CD4-positive, alpha-beta T cell treated with Interleukin-17A for 4 hours (primary cell): ENCODE measurements at places on chromosomes 11 and 22.
A peak's percentile ranks its signal among the peaks of the same experiment; 100 is the strongest.

GRCh38 chr22:42289671-42290541, 19.5 kb upstream of the TCF20 start:
- DNase-seq = no peak

- no peak for DNase-seq
Measured at GRCh38 chr11:9219572-9219971, 45.6 kb downstream of the DENND5A start.

- DNase-seq = peak; percentile 47
Measured at GRCh38 chr11:93652161-93652597, 9.3 kb upstream of the CEP295 start.

- DNase-seq = no peak
Measured at GRCh38 chr22:38109371-38110001, 998 bp downstream of the BAIAP2L2 start.

DNA sequence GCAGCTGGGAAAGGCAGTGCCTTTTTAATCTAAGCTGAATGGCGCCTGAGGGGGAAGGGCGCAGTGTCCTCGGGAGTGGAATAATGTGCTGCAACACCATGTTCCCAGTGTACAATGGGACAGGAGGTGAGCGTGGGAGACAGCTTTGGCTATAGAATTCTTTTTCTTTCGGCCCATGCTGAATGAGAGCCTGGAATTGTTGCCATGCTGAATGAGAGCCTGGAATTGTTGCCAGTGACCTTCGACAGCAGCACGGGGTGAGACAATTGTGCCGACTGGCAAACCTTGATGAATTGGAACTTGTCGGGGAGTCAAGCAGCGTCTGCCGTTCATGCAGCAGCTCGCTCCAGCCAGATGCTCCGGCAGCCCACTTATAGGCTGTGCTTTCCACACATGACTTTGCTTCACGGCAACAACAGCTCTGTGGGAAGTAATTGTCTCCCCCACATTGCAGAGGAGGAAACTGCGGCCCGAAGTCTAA, 141.4 kb upstream of the E2F8 start:
- no peak for DNase-seq

DNA sequence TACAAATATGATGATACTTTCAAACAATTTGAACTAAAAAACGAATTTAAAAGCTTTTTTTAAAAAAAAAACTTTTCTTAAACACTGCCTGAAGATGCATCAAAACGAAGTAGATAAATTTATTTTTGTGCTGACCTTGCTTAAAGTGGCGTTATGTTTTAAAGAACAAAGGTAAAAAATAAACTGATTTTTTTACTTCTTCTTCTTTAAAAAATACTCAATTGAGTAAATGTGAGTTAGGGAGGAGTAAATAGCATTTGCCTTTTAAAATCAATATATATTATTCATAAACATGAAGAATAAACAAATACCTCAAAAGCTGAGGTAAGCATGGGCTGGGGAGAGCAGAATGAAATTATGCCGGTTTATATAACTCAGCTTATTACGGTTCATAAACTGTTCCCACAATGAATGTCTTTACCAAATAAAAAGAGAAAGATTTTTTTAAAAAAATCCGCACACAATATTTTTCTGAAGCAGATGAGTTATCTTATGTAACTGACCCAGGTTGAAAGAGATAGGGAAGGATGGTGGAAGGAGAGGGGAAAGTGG, 9.0 kb downstream of the PAX6 start:
- DNase-seq = no peak

DNA sequence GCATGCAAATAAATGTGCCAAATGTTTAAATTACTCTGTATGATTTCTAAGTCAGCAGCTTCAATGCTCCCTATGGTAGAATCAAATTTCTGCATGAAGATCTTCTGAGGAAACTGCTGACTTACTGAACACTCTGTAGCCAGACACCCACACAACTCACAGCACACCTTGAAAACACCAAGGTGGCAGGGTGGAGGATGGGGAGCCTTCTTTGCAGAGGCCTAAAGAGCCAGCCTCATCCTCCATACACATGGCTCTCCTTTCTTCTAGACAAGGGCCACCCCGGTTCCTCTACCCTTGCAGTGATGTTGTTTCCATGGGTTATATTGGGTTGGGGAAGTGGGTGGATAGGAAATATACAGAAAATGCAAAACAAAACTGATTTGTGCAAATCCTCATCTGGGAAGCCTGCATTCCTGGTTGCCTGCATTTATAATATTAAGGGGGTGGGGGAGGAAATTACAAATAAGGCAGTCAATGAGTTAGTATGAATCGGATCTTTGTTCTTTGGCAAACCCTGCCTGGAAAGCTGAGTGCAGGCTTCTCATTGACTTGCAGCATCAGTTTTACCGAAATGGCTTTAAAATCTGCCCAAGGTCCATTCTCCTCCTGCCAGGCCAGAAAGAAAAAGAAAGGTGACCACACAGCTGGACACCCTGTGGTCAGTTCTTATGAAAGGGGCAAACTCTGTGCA, 15.8 kb upstream of the ETS1 start:
- peak; percentile 40 for DNase-seq

- no peak for DNase-seq
Measured at GRCh38 chr11:116512841-116513240, 259.9 kb downstream of the BUD13 start.

- no peak for DNase-seq
Measured at GRCh38 chr22:41842996-41843970, 10.4 kb downstream of the SREBF2 start.

DNA sequence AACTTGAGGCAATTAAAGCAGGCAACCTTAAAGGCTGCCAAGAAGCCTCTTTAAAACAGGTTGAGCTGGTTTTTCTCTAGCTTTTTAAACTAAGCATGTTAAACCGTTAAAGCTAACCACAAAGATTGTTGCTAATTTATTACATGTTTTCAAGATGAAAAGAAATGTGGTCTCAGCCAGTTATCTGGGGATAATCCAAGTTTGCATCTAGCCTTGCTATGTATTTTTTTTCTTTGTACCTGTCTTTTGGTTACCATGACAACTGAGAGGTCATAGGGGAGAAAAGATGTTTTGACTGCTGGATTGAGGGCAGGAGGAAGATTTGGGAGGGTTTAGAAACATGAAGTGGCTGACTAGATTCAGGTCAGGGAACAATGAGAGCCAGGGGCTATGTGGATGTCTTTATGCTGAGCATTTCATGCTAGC, 19.2 kb upstream of the PGM2L1 start:
- no peak for DNase-seq

GRCh38 chr22:38314051-38314932, 2.9 kb downstream of the CSNK1E start:
- no peak for DNase-seq

DNA sequence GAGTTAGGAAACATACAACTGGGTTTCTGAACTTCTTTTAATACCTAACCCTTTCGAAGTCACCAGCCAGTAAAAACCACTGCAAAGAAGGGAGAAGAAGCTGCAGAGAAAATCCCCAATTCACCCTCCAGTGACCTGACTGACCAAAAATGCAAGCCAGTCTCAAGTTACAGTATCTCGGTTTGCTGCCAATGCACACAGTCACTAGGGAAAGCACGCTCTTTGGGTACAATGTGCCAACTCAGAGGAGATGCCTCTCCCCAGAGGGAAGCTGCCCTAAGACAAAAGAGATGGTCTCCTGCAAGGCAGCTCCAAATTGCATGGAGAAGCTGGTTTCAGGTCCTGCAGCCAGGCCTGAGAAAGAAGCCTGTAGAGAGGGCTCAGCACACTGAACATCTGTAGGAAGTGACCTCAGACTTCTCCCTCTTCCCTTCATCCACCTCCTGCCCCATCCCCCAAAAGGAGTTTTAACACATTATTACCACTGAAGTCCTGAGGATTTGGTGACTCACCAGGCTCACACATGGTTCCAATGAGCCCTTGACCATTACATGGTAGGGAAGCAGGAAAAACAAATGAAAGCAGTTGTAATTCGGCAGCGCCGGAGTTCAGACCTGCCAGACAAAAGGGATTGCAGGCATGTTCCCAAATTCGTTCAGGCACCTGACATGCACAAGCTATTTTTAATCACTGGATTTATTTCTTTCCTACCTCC, 90.1 kb downstream of the ETS1 start:
- DNase-seq = peak; percentile 21

- no peak for DNase-seq
Measured at GRCh38 chr11:109077291-109077920, 344.6 kb upstream of the C11orf87 start.

- no peak for DNase-seq
Measured at GRCh38 chr11:122804161-122804560, 34.1 kb upstream of the CRTAM start.

GRCh38 chr11:45857961-45858474, 10.7 kb downstream of the CRY2 start:
- no peak for DNase-seq

- DNase-seq = no peak
Measured at GRCh38 chr11:69624293-69624692, 16.7 kb upstream of the CCND1 start.

DNA sequence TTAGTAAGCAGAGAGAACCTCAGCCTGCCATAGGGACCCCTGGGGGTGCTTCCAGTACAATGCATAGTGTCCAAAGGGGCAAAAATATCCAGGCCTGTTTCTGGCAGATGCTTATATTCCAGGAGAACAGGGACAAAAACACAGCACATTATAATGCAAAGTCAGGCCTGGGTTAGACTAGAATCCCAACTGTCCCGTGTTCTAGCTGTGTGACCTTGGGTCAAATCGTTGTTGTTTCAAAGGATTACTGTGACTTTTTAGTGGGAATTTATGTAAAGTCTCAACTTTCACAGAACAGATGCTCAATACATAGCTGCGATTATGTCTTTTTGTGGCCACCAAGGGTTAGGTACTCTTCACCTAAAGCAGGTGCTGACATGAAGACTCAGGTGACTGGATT, 86.0 kb downstream of the USP35 start:
- no peak for DNase-seq

DNA sequence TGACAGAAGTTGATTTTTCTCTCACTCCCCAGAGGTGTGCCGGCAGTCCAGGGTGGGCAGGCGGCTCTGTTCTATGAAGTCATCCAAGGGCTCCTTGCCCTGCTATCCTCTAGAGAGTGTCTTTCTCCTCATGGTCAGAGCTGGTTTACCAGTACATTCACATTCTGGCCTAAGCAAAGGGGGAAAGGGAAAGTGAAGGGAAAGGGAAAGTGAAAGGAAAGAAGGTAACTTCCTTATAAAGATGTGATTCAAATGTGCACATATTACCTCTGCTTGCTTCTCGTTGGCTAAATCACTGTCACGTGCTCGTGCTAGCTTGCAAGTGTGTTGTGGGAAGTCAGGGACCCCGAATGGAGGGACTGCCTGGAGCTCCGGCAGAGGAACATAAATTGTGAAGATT, 2.9 kb upstream of the HTATIP2 start:
- DNase-seq = peak; percentile 55

- peak; percentile 62 for DNase-seq
Measured at GRCh38 chr11:107916671-107917241, 11.5 kb upstream of the RAB39A start.

- DNase-seq = no peak
Measured at GRCh38 chr11:124193221-124194010, 10.3 kb downstream of the OR10D3 start.

DNA sequence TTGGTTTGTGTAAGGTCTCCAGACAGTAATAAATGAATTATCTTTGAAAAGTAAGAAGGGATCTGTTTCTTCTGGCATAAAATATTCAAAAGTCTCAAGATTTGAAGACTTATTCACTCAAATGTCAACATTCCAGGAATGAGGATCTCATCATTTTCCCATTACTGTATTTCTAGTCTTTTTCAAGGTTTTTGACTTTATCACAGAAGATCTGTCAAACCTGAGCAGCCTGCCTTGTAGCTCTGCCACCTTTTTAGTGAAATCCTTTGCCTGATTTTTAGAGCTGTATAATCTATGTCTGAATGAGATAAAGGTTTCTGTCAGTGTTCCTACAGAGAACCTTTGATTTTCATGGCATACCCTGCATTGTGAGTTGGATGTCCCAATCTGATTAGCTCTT, 4.0 kb downstream of the OR51F2 start:
- DNase-seq = no peak
